ENCODE measurements at places on chromosomes 7 and 10. TPM values are rescaled to one million over a fixed set of nuclear protein-coding genes. Genes with fewer than 3 reads are reported as not detected.
A peak's percentile ranks its signal among the peaks of the same experiment; 100 is the strongest.

BET1 gene
- 21.5 TPM for total RNA-seq

CDK14 gene
- total RNA-seq: 0.42 TPM

CALCR gene
- total RNA-seq: not detected

FBH1 gene
- total RNA-seq: 42.7 TPM

- no peak for DNase-seq
These were observed 80.2 kb downstream of the KMT2C start for GRCh38 chr7:152355474-152356057.

DNA sequence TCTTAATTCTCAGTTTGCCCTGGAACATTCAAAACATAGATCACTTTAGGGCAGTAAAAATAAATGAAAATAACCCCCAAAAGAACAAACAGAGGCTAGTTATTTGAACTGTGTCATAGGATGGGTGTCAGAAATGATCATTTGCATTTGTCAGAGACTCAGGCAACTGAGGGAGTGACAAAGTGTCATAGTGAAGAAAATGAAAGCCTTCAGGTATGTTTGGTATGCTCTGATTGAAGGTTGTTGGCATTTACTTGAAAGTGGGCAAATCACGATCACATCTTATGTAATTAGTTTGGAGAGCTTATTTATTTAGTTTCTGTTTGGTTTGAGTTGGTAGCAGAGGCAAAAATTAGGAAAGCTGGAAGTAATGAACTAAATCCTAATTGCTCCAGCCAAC lies 880.9 kb downstream of the ANKRD7 start:
- no peak for DNase-seq

DNA sequence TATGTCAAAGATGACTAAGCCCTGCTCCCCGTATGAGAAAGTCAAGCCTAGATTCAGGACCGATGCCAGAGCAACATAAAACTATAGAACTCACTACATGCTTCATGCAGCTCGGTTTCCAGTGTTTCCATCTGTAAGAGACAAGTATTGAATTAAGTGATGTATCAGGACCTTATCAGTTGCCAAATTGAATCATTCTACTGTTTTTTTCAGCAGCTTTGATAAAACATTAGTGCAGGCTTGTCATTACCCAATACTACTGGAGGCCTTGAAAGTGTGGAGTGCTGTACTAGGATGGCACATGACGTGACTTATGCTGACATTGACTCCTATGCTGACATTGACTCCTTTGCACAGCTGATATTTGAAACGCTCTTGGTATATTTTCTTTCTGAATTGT lies 10.8 kb upstream of the NRP1 start:
- DNase-seq: no peak

GRCh38 chr10:17923728-17924127 lies 28.0 kb upstream of the SLC39A12 start:
- no peak for DNase-seq

- no peak for DNase-seq
These were observed 62.2 kb upstream of the ADCY1 start for GRCh38 chr7:45511721-45512597.

DNA sequence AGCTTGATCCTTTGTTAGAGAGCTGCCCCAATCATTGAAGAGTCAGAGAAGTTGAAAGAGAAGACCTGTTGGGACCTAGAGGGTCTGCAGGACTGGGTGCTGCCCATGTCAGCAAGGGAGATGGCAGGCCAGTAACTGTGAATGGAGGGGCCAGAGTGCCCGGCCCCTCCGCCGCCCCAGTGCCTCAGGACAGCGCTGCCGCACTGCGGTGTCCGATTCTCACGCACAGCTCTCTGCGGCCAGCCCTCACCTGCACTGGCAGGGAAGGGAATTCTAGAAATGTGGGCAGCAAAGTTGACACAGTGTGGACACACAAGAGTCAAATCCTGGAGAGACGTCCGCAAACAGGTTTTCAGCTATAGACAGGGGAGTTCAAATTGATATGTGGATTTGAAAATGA lies 373.5 kb downstream of the TCERG1L start:
- DNase-seq: no peak

GRCh38 chr10:17214526-17214925 lies 13.1 kb upstream of the TRDMT1 start:
- DNase-seq: no peak

GRCh38 chr7:107386548-107387102 lies 83.2 kb upstream of the GPR22 start:
- no peak for DNase-seq

- no peak for DNase-seq
These were observed 166.0 kb upstream of the GDF10 start for GRCh38 chr10:47133871-47134570.

DNA sequence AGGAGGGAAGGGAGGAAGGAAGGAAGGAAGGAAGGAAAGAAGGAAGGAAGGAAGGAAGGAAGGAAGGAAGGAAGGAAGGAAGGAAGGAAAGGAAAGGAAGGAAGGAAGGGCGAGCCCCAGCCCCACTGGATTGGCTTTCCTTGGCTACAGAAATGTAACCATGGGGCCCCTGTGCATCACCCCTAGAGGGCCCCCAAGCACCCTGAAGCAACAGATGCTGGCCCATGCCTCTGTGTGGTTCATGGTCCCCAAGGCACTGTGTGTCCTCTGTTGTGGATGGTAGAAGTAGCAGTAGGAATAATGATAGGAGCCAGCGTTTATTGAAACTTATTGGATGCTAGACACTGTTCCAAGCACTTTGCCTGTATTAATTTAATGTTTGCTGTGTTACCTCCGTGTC lies 116.6 kb upstream of the MACROH2A2 start:
- DNase-seq: peak; percentile 32

GRCh38 chr10:13489035-13489599 lies 39.7 kb downstream of the BEND7 start:
- DNase-seq: no peak

- DNase-seq: no peak
These were observed 1.9 kb downstream of the PON1 start for GRCh38 chr7:95322396-95322795.

DNA sequence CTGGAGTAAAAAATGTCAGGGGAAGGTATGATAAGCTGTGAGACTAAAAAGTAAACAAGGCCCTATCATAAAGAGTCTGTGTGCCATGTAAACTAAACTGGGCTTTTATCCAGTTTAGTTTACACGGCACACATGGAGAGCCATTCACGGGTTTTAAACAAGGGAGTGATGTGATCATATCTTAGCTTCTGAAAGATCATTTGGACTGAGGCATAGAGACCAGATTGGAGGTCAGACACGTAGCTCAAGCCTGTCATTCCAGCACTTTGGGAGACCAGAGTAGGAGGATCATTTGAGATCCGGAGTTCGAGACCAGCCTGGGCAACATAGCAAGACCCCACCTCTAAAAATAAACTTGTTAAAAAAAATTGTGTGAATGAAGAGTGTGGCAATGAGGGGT lies 50.1 kb downstream of the SKIDA1 start:
- no peak for DNase-seq

GRCh38 chr10:60450291-60450690 lies 60.6 kb upstream of the ANK3 start:
- no peak for DNase-seq

DNA sequence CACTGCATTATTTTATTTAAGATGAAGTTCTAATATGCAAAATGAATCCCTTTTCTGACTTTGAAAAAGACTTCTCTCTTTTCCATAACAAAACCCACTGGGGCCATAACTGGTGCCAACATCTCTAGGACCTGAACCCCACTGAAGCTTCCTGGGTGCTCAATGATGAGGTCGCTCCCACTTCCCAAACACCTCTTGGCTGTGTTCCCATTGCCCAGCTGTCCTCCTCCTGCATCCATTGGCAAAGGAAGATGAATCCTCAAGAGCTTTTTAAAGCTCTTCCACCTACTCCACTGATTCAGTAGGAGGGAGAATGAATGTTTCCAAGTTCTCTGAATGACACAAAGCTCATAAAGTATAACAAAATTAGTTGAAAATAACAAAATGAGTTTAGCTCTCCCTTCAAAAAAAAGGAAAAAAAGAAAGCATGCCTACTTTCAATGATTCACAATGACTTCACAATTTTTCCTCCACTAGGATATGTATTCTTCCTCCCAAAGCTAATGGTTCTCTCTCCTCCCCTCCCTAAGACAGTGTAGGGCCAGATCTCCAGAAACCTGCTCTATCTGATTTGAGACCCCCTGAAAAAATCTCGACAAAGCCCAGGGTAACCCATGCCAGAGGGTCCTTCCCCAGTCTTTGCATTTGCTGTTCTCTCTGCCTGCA lies 64.8 kb downstream of the SORBS1 start:
- no peak for DNase-seq

DNA sequence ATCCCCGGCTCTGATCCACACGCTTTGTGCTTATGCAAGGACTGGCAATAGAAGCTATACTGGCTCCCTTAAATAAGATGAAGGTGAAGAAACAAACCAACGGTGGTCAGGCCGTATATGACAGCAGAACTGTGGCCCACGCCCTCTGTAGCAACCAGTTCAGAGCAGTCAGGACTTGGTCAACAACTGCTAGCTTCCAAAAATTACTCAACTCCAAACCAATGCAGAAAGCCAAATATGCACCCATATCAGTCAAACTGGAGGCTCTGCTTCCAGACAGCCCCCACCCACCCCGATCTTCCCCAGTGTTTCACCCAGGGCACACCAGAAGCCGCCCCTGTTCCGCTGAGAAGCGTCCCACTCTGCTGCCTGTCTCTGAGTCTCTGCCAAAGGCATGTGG lies 222.3 kb upstream of the MGMT start:
- no peak for DNase-seq

- no peak for DNase-seq
These were observed 55.1 kb upstream of the FHIP2A start for GRCh38 chr10:114766470-114766869.

DNA sequence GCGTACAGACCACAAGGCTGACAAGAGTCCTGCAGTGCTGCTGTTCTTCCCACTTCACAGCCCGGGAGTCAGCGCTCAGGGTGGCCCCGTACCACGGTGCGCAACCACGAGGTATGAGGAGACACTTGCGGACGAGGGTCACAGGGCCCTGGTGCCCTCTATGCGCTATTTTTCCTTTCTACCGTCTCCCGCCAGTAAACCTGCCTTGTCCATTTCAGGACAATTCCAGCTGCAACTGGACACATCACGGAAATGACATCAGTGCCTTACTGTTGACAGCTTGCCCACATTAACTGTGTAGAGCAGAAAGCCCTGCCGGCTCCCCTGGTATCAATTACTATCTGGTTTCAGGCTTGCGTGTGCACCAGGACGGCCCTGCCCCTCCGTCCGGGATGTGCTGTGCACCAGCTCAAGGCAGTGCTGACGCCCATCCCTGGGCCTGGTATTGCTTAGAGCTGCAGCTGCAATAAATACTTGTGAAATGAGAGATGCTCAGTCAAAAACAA lies 65.1 kb downstream of the ZRANB1 start:
- no peak for DNase-seq

GRCh38 chr10:68938884-68939283 lies 17.1 kb upstream of the DDX21 start:
- DNase-seq: no peak

DNA sequence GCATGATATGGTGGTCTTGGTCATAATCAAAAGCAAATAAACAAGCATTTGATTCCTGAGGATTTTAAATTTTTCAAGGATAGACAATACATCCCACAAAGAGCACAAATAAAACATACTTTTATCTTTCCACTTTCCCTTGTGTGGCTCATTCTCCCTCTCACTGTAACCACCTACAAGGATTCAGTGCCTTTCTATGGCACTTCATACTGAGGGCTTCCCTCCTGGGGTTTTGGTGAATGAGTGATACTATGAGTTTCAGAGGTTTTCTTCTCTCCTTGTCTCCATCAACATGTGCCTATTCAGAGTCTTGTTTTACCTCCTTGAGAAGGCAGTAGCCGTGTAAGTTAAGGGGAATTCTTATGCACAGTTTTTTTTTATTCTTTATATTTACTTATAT lies 296.0 kb upstream of the TEX47 start:
- no peak for DNase-seq

GRCh38 chr7:34869057-34869456 lies 168.2 kb downstream of the DPY19L1 start:
- DNase-seq: no peak

DNA sequence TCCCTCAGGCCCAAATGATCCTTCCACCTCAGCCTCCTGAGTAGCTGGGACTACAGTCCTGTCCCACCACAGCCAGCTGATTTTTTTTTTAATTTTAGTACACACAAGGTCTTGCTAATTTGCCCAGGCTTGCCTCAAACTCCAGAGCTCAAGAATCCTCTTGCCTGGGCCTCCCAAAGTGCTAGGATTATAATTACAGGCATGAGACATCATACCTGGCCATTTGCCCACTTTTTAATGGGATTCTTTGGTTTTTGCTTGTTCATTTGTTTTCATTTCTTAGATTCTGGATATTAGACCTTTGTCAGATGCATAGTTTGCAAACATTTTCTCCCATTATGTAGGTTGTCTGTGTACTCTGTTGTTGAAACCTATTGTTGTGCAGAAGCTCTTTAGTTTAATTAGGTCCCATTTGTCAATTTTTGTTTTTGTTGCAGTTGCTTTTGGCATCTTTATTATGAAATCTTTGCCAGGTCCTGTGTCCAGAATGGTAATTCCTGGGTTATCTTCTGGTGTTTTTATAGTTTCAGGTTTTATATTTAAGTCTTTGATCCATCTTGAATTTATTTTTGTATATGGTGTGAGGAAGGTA lies 95.2 kb downstream of the GLCCI1 start:
- no peak for DNase-seq

DNA sequence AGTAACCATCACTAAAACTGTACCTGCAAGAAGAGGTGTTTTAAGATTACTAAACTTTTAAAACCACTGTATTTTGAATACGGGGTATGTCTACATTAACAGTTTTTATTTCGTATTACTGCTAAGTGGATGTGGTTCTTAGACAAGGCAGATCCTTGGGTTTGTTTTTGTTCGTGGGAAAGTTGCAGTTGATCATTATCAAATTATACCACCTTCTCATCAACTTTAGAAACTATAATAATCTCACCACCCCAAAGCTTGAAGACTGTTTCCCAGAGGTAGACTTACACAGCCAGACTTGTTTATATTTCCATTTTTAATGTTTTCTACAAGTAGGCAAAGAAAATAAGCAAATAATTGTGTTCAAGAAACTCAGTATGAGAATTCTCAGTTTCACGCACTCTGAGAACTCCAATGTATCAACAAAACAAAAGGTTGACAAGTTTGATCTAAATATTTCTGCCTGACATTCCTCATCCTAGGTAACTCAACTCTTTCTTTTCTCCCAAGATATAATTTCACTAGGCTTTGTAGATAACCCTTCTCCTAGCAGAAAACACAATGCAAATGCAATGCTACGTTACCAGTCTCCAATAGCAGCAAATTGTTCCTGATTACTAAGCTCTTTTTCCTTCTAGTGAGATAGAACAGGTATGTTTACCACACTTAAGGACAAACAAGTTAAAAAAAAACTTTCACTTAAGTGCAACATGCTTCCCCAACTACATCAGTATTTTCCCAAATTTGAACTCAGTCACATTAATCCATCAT lies 36.0 kb downstream of the IGF2BP3 start:
- no peak for DNase-seq

DNA sequence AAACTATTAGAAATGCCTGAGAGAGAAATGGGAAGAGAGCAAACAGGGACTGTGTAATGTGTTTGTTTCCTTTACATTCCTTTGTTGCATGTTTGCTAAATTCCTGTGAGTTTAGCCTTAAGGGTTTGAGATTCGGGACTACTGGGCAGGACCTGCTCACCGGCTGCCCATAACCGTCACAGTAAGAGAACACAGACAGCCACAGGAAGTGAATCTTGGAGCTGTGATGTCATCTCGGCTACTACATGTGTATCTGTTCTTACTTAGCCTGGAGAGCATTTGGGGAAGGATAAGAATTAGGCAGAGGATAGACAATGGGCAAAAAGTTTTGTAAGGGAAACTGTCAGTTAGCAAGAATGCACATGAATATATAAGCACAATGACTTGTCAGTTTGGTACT lies 485.1 kb upstream of the KLF6 start:
- no peak for DNase-seq
